ENCODE measurements at places on chromosomes 12 and 14.
A peak's percentile ranks its signal among the peaks of the same experiment; 100 is the strongest.

DNA sequence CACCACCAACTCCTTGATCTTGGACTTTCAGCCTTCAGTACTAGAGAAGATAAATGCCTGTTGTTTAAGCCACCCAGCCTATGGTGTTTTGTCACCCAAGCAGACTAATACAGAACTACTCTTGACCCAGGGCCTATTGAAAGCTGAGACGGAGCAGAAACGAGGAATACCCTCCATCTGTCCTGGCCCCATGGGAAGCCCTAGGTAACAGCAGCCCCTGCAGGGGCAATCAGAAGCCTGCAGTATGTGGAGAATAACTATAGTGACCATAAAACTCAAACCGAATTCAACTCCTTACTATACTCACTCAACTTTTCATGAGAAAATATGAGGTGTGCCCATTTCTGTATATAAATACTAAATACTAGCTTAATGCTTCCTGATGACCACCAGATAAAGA lies 307.4 kb downstream of the NUAK1 start:
- DNase-seq, result no peak

- DNase-seq, result no peak
These were observed 55.4 kb downstream of the SAMD4A start for GRCh38 chr14:54622192-54622958.

GRCh38 chr14:104973385-104974145 lies 4.6 kb downstream of the AHNAK2 start:
- peak; percentile 73 for DNase-seq

- DNase-seq, result peak; percentile 10
These were observed 93.2 kb downstream of the FBXO33 start for GRCh38 chr14:39339003-39339402.

DNA sequence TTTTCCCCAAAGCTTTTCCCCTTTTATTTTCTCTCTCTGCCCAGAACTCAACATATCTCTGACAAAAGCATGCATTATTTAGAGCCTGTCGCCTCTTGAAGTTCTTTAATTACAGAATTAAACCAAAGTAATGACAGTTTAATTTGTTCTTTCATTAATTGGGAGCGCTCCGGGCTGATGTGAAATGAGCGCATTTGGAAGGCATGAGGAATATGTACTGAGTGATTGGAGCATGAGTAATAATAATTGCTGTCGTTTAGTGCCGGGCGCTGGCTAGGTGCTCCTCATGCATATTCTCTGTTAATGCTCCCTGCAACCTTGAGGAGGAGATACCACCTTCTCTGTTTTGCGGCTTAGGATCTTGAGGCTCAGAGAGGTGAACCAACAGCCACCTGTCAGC lies 120.5 kb downstream of the SLC25A47 start:
- DNase-seq, result no peak

DNA sequence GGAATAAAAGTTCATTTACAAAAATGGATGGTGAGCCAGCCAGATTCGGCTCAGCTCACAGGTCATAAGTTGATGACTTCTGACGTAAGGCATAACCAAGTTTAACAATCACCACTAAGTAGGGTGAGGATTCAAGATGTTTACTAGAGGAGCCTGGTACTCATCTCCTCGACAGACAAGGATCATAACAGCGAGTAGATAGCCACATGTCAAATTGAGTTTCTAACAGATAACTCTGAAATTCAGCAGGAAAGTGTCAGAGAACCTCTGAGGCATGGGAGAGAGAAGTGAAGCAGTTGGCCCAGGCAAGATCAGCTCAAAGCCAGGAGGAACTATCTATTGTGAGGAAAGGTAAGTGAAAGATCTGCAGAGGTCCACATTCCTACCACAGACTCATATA lies 208.7 kb downstream of the NELL2 start:
- no peak for DNase-seq

- no peak for DNase-seq
These were observed 774 bp downstream of the CHGA start for GRCh38 chr14:92923744-92924103.

DNA sequence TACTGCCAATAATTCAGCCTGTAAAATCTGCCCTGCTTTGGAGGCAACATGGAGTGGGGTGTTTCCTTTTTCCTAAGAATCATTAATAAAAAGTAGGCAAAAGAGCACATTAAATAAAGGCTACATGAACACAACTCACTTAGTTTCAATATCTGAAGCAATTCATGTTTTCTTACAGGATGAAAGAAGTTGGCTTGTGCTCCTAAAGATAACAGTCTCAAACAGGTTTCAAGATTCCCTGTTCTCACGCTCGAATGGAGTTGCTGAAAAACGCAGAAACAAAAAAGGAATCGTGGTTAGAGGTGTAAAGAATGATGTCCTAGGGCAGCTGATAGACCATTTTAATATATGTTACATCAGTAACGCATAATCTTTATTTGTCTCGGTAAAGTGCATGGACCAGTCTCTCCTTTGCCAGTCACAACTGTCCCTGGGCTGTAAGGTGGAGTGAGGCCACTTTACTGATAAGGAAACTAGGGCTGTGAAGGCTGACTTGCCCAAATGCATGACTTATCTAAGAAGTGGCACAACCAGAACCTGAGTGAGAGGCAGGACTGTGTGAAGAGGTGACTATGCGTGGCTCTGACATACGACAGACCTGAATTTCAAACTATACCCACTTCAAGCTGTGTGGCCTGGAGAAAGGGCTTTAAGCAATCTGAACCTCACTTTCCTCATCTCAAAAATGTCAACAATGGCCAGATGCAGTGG lies 12.6 kb downstream of the GIT2 start:
- DNase-seq, result peak; percentile 40

GRCh38 chr12:49108958-49109404 lies 1.7 kb downstream of the LMBR1L start:
- DNase-seq, result no peak

- peak; percentile 93 for DNase-seq
These were observed 81.6 kb upstream of the MED13L start for GRCh38 chr12:116358893-116359761.

Measured in left lung (tissue), 14 donors.